GOT3 (cell line): ENCODE measurements at places on chromosomes 7 and 10.

DNA sequence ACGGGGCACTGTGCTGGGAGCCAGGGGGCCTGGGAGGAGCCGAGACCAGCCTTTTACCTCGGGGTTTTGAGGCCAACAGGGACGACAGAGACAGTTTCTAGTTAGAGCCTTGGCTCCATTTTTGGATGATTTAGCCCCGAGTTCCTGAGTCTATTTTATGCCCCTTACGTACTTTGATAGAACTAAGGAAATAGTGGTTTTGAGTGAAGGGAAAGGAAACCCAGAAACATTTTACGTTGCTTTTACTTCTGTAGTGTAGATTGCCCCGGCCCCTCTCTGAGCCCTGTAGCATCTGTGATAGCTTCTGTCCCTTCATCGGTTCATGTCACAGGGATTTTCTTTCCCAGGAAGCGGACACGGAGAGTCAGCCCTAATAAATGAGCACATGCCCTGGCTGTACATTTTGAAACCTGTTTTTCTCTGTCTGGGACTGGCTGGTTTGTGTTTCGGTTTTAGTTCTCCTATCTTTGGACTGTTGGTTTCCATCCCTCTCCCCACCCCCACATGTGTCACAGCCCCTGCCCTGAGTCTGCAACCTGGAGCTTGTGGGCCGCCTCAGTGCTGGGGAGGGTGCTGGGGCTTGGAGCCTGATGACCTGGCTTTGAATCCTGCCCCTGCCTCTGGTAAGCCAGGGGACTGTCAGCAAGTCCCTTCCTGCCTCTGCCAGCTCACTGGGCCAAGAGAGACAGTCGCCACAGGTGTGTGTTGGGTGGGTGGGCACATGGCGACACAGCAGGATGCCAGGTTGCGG, 6.9 kb upstream of the ORAI2 start:
- no peak for DNase-seq

GRCh38 chr10:11663763-11664555, 52.5 kb upstream of the USP6NL start:
- DNase-seq: no peak

GRCh38 chr10:58952162-58952601, 224.3 kb upstream of the PHYHIPL start:
- DNase-seq: no peak

DNA sequence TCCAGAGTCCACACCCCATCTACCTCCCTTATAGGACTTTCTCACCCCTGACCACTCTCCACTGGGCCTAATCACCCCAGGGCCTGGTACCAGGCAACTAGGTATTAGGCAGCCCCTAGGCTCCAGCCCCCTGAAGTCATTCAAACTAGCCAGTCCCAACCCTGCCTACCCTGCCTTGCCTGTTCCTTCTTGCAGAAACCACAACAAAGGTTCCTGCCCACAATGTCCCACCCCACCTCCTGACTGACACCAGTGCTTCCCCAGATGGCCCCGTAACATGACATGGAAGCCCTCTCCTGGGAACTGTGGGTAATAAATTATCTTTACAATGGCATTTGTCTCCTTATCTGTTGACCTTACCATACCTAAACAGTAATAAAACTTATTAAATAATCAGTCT, 100.6 kb upstream of the PDE1C start:
- no peak for DNase-seq

DNA sequence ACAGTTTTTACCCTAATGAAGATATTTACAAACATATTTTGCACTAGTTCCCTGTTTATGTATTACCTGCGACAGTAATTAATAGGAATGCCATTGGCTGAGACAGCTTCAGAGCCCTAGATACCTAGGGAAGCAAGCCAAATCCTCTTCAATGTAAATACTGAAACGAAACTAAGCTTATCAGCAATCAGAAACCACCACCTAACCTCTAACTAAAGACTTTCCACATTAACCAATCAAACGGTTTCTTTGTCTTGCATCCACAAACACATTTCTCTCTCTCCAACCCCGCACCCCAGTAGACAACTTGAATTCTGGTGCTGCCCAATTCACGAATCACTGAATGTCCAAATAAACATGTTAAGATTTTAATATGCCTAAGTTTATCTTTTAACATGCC, 474.4 kb upstream of the C7orf33 start:
- no peak for DNase-seq

DNA sequence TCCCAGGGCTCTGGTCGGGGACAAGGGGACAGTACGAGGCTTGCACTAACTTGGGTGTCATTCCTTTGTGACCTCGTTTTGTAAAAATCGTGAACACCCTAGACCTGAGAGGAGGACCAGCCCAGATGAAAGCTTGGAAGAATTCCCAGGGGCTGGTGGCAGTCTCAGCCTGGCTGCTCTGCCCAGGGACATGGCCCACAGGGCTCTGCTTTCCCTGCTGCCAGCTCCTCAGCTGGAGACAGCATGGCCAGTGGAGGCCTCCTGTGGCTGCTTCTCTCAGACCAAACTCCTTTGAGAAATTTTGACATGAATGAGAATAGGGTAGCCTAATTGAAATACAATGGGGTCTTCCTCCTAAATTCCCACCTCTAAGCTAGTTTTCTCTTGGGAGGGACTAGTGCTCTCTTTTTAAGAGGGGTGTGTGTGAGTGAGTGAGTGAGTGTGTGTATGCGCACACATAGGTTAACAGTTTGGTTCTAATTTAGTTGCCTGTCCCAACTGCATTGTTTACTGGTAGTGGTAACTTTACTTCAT, 140.3 kb upstream of the EFCAB10 start:
- no peak for DNase-seq

- DNase-seq: no peak
Observed at GRCh38 chr7:140033779-140034363, 28.9 kb downstream of the PARP12 start.

DNA sequence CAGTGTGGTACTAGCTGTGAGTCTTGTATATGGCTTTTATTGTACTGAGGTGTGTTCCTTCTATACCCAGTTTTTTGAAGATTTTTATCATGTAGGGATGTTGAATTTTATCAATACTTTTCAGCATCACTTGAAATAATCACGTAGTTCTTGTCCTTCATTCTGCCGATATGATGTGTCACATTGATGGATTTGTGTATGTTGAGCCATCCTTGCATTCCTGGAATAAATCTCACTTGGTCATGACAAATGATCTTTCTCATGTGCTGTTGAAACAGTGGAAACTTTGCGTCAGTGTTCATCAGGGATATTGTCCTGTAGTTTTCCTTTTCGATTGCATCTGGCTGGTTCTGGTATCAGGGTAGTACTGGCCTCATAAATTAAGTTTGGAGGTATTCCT, 7.1 kb upstream of the PRKAR1B start:
- DNase-seq: no peak

DNA sequence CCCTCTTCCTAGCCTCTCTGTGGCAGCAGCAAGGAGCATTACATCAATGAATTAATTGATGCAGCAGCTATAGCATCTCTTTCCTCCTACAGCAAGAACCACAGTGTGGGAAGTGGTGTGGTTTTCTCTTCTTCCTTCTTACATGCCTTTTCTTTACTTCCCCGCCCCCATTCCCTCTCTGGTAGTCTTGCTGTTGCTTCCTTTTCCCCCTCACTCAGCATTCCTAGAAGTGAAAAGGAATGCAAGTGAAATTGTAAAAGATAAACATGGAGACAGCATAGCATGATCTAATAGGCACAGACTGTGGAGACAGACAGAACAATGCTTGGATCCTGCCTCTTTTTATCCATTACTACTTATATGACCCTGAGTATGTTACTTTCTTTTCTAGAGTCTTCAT, 370.5 kb upstream of the BMPER start:
- no peak for DNase-seq

GRCh38 chr10:133087679-133088178, at the start of gene ADGRA1:
TSS of gene ADGRA1 (plus strand) at chr10:133087924. CDS start at chr10:133088910, 986 bp downstream.
- no peak for DNase-seq

- DNase-seq: no peak
Observed at GRCh38 chr10:131253931-131254858, 57.3 kb downstream of the TCERG1L start.

GRCh38 chr10:7817576-7817975, 729 bp upstream of the TAF3 start:
- DNase-seq: no peak

DNA sequence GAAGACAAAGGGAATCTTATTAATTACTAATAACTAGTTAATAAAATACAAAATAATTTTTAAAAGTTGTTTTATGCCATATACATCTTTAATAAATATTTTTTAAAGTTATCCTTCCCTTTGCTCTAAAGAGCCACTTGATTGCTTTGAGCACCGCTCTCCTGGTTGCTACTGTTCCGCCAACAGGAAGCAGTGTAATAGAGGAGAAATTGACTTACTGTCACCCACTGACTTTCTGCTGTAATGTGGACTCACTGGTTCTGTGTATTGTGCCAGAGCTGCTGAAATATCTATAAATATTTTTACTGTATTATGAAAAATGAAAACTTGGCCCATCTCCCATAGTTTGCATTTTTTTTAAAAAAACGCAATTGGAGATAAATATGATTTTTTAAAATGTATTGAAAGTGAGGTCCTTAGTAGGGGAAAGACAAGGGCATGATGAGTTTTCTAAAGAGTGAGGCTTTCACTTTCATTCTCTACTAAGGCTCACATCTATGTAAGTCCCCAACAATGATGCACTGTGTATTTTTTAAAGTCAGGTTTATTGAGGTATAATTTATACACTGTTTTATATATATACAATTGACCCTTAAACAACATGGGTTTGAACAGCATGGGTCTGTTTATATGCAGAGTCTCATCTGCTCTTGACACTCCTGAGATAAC, 100.5 kb downstream of the NPY start:
- DNase-seq: no peak

DNA sequence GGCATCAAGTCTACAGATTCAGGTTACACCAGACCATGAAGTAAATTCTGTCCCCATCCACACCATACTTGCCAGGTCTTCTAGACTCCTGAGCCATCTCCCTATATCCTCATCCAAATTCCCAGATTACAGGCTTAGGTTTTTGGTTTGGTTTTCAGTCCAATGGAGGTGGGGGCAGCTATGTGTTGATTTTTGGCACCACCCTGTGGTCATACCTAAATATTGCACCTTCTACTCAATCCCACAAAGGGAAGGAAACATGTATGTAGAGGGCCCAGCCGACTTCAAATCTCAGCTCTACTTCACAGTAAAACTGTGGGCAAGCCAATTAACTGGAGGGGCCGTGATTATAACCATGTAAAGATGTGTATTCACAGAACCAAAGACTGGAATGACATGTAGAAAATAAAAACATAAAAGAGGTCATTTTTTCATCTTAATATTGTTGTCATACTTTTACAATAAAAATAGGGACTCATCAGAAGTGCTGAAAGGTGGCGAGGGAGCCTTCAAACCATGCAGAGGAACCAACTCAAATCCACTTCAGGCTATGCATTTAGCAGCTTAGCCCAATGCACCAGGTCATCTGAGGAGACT, 19.8 kb downstream of the ERCC6 start:
- DNase-seq: no peak

- DNase-seq: no peak
Observed at GRCh38 chr10:32273336-32273735, 73.6 kb downstream of the EPC1 start.

DNA sequence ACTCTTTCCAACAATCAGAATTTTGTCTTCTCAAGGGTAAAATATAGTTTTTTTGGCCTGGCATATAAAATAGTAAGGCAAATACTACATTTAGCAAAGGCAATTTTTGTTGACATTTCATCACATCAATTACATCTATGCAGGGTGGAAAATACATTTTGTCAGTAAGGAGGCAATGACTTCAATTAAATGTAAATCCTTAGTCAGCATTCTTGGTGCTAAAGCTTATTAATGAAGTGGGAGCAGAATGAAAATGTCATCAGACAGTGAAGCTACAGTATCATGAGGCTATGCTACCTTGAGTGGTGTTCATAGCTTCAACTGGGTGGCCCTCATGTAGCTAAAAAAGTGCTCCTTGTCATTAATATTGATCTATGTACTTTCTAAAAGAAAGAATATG, 8.9 kb downstream of the LRRTM3 start:
- DNase-seq: no peak

DNA sequence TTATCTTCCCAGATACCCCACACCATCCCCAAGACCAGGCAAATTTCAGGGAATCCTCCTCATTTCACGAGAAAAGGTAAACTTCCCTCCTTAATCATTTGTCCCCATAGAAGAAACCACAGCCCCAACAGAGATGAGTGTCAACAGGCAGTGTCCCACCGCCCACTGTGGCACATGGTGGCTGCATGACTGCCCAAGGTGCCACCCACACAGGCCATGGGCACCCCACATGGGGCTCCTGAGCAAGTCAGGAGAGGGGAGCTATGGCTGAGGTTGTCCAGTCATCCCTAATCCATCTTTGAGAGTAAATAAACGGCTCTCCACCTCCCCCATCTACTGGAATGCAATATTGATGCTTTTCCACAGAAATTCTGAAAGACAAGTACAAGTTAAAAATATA, 44.1 kb downstream of the ANTXRL start:
- no peak for DNase-seq

GRCh38 chr7:39923091-39923490, 27.0 kb upstream of the CDK13 start:
- DNase-seq: no peak
